ENCODE measurements at places on chromosomes 2 and 18. TPM values are rescaled to one million over a fixed set of nuclear protein-coding genes. Genes with fewer than 3 reads are reported as not detected.
A peak's percentile ranks its signal among the peaks of the same experiment; 100 is the strongest.

GRCh38 chr2:58553937-58554336 lies 312.8 kb upstream of the FANCL start:
- DNase-seq, result no peak

GRCh38 chr2:96535331-96535730 lies 1.2 kb upstream of the ARID5A start:
- no peak for DNase-seq

GRCh38 chr2:67498931-67499330 lies 101.8 kb downstream of the ETAA1 start:
- no peak for DNase-seq

DNA sequence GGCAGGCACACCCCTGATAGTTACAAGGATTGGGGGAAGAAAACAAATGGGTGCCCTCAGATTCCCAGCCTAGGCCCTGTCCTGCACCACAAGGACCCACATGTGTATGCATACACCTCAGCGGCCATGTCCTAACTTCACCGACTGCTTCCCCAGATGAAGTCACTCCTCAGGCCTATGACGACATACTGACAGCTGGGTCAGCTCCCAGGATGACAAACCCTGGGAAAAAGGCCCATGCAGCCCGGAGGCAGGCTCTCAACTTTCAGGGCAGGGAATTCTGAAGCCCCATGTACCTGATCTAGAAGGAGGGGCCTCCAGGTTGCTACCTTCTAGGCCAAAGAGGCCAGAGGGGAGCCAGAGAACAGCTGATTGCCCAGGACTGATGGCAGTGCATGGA lies 11.0 kb upstream of the PLEKHM3 start:
- no peak for DNase-seq

- DNase-seq, result no peak
These were observed 160.1 kb downstream of the HAUS1 start for GRCh38 chr18:46264255-46264654.

DNA sequence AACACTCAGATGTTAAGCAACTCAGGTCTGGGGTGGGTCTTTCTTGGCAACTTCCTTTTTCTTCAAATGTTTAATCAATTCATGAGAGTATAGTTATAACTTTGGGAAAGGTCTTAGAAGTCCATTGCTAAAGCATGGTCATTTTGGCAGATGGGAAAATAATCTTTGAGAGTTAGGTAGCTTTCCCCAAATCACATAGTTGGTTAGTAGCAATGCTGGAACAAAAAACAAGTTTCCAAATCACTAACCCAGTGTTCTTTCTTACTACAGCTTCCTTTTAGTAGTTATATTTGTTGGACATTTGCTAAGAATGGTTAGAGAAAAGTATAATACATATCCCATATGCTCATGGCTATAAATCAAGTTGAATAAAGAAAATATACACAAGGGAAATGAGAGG lies 185.2 kb upstream of the SLC14A2 start:
- DNase-seq, result no peak

GRCh38 chr2:714005-714741 lies 37.0 kb upstream of the TMEM18 start:
- DNase-seq, result peak; percentile 86

DNA sequence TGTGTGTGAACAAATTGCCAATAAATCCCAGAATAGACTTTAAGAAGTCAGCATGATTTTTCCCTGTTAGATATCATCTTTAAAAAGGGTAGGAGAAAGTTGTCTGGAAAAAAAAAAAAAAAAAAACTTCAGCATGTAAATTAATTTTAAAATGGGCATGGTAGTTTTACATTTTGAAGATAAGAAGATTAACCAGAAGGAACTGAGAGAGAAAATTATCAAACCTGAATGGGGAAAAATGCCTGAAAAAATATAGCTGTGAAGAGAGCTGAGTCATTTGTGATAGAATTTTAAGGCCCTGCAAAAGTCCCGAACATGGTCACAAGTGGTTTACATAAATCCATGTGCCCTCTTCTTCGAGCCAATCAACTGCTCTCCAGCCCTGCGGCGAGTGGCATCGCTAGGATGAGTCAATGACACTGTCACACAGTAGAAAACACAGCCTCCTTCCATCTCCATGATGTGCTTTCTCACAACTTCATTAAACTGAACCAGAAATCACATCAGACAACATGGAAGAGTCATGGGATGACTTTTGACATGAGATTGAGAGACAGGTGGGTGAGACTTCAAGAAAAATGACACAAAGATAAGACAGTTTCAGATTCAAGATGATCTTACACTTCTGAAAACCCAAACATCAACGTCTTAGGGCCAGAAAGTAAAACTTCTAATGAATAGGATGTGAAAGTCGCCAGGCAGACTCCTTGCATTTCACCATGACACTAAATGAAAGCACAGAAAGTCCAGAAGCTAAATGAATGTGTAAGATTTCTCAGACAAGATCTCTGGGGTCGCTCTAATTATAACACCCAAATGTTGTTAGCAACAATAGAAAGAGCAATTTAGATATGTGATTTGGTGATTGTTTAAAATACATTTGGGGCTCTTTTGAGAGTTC lies 273.0 kb upstream of the ID2 start:
- DNase-seq, result peak; percentile 99

DNA sequence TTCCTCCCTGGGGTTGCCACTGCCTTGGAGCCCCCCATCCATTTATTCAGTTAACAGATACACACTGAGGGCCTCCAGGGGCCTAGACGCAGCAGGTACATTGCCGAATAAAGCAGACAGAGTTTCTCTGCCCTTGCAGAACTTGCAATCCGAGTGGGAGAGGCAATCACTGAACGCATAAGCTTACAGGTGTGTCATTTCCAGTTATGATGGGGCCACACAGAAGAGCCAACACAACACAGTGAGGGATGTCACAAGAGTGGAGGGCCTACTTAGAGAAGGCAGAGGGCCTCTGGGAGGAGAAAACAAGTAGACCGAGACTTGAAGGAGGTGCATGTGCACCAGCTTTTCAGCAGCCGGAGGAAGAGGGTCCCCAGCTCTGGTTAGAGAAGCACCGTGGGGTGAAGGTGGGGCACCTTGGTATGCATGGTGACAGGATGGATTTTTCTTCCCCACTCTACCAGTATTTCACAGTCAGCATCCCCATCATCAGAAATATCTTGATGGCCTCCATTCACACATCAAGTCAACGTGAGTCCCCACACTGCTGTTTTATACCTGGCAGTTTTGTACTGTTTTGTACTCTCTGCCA lies 150.9 kb downstream of the SMAD7 start:
- DNase-seq, result no peak

Gene ACVR1
- total RNA-seq, result 0.16 TPM

Gene ADAM23
- total RNA-seq, result 36.9 TPM

Gene CD226
- total RNA-seq, result 56.2 TPM

DNA sequence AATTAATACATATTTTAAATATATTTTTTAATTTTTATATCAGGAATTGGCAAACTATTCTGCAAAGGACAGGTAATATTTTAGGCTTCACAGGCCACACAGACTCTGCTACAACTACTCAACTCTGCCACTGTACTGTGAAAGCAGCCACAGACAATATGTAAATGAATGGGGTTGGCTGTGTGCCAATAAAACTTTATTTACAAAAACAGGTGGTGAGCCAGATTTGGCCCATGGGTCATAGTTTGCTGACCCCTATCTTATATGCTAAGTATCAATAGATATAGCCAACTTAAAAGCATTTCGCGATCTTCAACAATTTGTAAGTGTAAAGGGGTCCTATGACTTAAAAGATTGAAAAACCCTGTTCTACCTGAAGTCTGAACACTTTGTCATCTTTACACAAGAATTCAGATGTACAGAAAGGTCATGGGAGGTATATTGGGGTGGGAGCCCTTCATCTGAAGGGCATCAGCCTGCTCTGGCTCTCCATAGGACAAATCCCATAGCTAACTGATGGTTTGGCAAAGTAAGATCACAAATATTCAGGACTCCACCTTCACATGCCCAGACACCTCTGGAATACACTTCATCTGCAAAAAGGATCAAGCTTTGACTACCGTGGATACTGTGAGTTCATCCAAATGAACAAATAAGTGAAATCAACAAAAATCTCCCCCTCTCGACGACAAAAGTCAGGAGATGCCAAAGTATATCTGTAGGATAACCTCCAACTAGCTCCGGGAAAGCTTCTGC lies 65.9 kb downstream of the C1D start:
- DNase-seq, result no peak

DNA sequence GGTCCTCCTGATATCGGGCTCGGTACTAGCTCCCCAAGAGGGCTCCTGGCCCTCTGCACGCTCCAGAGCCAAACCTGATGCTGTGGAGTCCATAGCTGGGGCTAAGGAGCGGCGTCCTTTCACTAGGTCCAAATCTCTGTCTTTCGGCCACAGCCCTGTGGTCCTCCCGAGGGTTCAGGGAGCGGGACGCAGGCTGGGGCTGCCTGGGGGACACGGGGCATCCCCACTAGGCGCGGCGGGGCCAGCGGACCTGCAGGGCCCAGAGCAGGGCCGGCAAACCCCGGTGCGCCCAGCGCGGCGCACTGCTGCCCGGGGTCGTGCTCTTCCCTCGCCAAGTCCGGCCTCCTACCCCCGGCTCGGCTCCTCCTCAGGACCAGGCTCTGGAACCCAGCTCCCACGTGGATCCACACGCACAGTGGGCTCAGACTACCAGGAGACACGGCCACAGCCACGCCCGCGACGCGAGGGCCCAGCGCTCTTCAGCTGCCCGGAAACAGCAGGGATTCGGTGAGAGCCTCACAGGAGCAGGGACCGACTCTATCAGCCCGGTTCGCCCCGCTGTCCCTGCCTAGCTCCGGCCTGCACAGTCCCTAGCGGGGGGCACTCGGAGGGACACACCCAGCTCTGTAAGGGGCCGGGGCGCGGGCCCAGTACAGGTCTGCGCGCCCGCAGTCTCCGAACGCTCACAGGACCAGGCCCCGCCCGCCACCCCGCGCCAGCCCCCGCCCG lies 593 bp downstream of the ZNF514 start:
- no peak for DNase-seq
